ENCODE measurements at places on chromosomes 11 and 22.
A peak's percentile ranks its signal among the peaks of the same experiment; 100 is the strongest.

DNA sequence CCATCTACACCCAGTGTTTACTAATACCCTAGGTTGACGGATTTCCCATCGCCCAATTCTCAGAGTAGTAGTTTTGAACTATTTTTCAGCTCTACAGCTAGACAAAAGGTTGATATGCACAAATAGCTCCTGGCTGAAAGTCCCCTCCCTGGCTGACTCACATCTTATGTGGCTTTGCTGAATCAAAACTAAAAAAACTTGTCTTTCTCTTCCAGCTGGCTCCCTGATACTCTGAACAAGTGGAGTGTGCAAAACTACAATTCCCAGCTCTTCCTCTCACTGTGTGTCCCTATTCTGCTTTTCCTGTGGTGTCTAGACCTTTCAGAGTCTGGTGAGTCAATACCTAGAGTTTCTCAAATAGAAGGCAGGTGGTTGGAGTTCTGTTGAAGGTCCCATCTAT, 12.7 kb upstream of the LARGE1 start:
- no peak for DNase-seq

- DNase-seq: no peak
Observed at GRCh38 chr11:67640758-67641337, 1.3 kb upstream of the TBX10 start.

DNA sequence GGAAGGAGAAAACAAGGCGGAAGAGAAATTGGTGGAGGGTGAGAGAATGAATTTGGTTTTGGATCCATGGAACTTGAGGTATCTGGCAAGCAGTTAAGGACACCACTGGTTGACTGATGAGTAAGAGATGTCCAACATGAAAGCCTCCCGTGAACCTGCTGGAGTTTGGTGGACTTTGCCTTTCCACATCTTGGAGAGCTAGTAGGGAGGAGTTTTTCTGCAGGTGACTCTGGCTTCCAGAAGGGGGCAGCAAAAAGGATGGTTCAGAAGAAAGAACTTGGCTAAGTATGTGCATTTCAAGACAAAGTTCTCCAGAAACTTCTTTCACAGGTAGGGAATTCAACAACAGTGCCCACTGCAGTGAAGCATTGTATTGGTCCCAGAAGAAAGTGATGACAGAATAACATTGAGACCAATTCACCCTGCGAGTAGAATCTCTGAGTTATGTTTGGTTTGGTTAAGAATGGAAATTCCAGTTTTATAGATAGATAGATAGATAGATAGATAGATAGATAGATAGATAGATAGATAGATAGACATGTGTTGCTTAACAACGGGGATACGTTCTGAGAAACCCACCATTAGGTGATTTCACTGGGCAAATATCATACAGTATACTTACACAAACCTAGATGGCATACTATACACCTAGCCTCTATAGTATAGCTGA, 28.5 kb downstream of the DCDC1 start:
- DNase-seq: peak; percentile 29

DNA sequence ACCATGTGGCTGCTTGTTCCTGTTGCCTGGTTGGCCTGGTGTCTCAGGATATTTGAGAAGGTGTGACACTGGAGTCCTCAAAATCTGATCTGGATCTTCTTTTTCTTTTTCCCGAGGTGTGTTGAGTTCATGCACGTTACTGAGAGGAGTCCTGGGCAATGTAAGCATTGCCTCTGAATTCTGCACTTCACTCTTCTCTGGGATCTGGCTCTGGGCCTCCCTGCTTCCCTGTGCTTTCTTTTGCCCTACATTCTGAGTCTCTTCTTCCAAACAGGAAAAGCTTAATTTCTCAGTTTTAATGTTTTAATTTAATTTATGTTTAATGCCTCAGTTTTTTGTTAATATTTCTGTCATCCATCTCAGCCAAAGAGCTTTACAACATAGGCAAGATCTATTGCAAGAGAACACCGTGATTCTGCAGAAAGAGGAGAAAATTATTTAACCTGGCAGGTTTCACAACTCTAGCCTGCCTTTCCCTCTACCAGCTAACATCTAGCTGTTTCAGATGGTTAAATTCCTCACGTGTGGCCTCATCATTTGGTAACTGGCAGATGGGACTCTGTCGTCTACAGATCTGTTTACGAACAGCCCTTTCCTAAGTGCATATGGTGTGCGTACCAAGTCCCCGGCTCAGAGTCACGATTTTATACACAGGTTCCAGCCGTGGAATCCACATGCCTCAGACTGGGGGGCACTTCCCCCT, 24.7 kb downstream of the LDLRAD3 start:
- no peak for DNase-seq

- peak; percentile 48 for DNase-seq
Observed at GRCh38 chr11:61254403-61255025, 13.5 kb downstream of the PGA5 start.

Measured in NCI-H748 treated with DMSO at 0.1 percent for 48 hours (cell line).